Motor neuron (in vitro differentiated cells): ENCODE measurements at places on chromosomes 6 and 20.
A peak's percentile ranks its signal among the peaks of the same experiment; 100 is the strongest.

DNA sequence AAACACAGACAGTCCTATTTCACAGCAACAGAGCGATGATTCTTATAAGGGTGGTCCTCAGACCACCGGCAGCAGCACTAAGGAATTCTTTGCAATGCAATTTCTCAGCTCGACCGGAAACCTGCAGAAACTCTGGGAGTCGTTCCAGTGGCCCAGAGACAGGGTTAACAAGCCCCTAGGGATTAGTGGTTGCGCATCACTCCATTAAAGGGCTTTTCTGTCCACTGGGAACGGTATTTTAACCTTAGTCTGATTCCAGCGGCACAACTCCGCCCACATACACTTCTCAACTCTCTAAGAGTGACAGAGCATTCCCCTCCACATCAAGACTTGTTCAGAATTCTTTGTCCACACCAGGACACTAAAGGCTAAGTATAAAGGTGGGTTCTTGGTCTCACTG is 341.5 kb downstream of the TFAP2A start:
- no peak for ATAC-seq

DNA sequence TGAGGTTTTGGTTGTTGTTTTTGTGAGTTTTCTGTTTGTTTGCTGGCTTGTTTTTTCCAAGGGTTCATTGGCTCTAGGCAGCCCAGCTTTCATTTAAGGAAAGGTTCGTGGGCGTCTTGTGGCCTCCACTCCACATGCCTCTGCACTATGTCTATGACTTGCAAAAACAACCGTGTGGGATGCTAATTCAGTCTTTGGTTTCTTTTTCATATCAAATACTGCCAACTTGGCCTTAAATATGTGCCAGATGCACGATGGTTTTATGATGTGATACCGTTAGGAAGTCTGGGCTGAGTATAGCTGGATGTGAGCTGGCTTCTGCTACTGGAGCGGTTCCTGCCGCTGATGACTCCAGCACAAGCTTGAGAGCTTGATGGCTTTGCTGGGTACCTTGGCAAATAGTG is 96.3 kb downstream of the BMP2 start:
- ATAC-seq, result no peak

- peak; percentile 70 for ATAC-seq
These were observed 49.8 kb upstream of the STXBP5 start for GRCh38 chr6:147154454-147154853.

GRCh38 chr20:37468886-37469285 is 52.2 kb upstream of the NNAT start:
- no peak for ATAC-seq

DNA sequence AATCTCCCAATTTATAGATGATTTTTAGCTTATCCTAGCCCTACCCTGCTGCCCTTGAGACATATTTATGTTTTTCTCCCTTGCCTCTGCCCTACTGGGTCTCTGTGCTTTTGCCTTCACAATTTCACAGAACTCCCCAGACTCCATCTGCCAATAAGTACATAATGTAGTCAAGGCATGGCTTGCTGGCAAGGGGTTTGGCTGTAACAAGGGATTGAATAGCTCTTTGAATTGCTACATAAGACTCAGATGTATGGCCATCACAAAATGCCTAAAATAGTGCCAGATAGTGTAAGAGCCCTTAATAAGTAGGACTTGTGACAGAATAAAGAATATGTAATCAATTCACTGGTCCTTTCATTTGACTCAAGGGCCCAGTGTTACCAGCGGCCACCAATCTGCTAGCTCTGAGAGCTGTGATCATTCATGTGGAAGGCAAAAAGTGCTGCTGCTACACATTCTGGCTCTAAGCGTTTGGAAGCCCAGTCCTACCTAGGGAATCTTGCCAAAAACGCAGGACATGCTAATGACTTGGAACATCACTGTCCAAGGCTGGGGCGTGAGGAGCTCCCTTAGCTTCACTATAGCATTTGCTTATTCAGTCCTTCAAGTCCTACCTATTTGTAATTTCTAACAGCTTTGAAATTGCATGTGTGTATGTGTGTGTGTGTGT is 20.5 kb downstream of the CLVS2 start:
- peak; percentile 54 for ATAC-seq

- ATAC-seq, result no peak
These were observed 77.6 kb downstream of the ZMYND8 start for GRCh38 chr20:47278907-47279348.

DNA sequence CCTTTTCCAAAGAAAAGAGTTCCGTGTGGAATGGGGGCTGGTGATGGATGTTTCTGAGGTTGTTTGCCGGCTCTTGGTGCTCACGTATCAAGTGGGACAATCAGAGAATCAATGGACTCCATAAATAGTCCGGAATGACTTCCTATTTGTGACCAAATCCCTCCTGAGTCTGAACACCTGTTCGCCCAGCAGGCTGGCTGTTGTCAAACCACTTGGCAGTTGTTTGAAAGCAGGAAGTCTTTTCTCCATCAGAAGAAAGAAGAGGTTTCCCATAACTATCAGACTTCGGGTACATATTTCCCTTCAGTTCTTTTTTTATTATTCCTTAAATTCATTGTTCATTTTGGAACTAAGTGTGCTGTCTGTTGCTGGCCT is 154.7 kb upstream of the RIN2 start:
- ATAC-seq, result no peak

- no peak for ATAC-seq
These were observed 280.3 kb downstream of the CDC5L start for GRCh38 chr6:44667668-44668390.

DNA sequence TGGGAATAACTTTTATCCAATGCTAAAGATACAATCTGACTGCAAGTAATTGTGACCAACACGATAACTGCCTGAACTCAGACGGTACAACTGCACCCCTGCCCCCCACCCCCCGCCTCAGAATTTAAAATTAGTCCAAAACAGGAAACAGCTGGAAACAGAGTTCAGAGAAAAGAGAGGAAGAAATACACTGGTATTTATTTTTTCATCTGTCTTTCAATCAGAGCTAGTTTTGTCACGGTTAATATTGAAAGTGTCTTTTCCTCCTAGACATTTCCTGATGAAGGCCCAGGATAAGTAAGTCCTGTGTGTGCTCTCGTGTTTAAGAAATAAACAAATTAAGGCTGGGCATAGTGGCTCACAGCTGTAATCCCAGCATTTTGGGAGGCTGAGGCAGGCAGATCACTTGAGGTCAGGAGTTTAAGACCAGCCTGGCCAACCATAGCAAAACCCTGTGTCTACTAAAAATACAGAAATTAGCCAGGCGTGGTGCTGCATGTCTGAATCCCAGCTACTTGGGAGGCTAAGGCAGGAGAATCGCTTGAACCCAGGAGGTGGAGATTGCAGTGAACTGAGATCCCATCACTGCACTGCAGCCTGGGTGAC is 21.5 kb downstream of the ACSS1 start:
- ATAC-seq, result no peak

DNA sequence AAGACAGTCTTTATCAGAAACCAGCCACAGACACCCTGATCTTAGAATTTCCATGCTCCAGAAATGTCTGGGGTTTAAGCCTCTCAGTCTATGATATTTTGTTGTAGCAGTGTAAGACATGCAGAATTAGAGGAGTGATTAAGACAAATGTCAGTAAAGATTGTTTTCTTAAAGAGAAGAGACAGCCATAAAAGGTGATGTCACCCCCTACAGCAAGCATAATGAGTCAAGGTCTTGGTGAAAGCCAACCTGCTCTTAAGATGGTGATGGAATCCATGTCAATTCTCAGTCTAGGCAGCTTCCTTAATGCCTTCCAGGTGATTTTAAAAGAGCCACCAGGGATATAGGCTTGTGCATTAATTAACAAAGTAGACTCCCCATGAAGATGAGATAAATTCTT is 849.9 kb upstream of the EPHA7 start:
- no peak for ATAC-seq

- no peak for ATAC-seq
These were observed 41.2 kb downstream of the RPP21 start for GRCh38 chr6:30386166-30386565.

- no peak for ATAC-seq
These were observed 48.0 kb downstream of the TMEM170B start for GRCh38 chr6:11585426-11586016.

DNA sequence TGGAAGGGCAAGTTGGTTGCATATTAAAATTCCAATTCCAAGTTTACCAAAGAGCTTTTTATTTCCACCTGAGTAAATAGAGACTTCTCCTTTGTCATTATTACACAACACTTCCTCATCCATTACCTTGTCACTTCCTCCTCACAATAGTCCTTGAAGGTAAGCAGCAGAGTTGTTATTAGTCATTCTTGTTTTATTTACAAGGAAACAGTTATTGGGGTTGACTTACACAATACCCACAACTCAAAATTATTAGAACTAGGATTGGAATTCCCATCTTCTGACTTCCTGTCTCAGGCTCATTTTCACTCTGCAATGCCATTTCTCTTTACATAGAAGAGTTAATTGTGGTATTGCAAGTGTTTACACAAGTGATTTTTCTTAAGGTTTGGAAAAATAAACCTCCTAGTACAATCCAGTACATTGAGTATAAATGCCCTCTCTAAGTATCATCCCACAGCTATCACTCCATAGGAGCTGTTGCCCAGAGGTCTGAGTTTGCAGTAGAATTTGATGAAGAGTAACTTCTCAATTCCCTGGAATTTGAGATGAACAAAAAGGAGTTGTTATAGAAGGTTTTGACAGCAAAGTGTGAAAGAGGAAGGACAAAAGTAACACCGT is 28.9 kb upstream of the MTRF1L start:
- ATAC-seq, result no peak

DNA sequence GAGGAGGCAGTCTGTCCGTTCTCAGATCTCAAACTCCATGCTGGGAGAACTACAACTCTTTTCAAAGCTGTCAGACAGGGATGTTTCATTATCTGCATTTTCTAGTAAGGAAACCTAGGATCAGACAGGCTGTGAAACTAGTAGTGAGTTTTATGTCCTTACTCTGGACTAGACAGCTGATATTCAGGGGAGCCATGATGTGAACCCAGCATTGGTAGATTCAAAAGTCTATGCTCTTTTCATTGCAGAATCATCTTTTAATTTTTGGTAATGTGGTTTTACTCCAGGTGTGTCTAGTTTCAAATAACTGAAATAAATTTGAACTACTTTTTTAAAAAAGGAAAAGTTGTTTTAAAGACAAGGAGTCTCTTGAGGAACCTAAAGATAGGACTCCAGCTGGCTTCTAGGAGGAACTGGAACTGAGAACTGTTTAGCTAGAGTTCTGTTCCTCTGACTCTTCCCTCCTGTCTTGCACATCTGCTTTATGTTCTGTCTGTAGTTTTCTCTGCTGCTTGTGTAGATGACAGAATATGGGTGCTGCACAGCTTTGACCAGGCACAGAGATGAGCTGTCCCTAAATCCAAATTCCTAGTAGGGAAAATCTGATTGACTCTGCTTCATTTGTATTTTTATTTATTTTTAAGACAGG is 27.8 kb upstream of the RNF144B start:
- ATAC-seq, result no peak

DNA sequence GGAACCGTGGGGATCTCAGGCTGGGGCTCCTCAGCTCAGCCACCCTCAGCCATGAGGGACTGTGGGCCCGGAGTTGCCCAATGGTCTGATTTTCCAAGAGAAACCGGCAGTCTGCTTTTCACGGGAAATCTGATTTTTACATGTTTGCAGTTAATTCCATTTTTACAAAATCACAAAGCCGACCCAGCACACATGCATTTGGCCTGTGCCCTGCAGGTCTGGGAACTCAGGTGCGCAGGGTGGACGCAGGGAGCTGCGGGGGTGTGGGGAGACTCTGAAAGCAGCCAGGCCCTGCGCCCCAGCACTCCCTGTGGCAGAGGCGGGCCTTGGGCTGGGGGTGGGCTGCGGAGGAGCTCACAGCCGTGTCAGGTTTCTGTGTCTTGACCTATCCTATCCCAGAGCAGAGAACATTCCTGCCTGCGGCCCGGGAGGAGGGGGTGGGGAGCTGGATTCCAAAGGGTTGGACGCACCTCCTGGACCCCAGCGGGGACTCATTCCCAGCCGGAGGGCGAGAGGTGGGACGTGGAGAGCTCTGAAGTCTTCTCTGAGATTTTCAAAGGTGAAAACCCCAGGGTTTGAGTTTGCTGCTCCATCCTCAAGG is 60.6 kb downstream of the ADNP start:
- peak; percentile 79 for ATAC-seq

DNA sequence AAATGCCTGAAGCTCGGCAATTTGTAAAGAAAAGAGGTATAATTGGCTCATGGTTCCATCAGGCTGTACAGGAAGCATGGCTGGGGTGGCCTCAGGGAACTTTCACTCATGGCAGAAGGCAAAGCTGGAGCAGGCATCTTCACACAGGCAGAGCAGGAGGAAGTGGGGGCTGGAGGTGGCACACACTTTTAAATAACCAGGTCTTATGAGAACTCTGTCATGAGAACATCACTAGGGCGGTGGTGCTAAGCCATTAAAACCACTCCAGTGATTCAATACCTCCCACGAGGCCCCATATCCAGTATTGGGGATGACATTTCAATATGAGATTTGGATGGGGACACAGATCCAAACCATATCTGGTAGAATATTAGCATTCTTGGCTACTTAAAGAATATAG is 345.2 kb downstream of the ARHGAP18 start:
- no peak for ATAC-seq

GRCh38 chr6:146883640-146884531 is 285.1 kb downstream of the ADGB start:
- no peak for ATAC-seq

DNA sequence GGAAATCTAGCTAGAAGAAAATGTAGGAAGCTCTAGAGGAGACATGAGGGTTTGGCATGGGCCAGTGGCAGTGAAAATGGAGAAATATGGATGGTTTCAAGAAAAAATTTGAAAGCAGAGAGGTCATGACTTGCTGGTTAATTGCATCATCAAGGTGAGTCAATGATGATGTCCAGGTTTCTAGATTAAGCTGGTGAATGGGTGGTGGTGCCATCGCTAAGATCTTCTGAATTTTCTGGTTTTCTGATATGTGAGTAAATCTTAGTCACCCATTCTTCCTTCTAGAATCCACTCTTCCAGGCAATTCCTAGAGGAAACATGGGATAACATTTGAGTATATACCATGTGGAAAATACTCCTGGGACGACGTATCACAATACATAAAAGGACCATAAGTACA is 25.0 kb downstream of the SH3BGRL2 start:
- no peak for ATAC-seq

- ATAC-seq, result peak; percentile 61
These were observed 11.5 kb upstream of the ZNF133 start for GRCh38 chr20:18276821-18277220.

DNA sequence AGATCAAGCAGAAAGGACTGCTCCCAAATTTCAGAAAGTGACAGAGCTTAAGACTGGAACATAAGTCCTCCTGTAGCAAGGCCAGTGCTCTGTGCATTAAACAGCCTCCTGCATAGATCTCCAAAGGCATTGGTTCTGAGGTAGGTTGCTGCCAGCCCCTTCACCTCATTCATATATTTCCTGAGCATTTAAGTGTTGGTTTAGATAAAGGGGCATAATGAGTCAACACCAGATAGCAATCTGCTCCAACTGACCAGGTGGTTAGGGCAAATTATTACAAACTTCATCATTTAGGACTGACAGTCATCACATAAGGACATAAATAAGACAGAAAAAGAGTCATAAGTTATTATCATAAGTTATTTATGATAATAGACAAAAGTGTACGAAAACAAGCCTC is 10.7 kb downstream of the PTPRK start:
- ATAC-seq, result no peak
